Stimulated activated CD4-positive, alpha-beta T cell treated with anti-CD3 and anti-CD28 coated beads, Interleukin-1b, Interleukin-23, amount 100 ng/mL, for 1 hour (primary cell): ENCODE measurements at places on chromosomes 3 and 15.

DNA sequence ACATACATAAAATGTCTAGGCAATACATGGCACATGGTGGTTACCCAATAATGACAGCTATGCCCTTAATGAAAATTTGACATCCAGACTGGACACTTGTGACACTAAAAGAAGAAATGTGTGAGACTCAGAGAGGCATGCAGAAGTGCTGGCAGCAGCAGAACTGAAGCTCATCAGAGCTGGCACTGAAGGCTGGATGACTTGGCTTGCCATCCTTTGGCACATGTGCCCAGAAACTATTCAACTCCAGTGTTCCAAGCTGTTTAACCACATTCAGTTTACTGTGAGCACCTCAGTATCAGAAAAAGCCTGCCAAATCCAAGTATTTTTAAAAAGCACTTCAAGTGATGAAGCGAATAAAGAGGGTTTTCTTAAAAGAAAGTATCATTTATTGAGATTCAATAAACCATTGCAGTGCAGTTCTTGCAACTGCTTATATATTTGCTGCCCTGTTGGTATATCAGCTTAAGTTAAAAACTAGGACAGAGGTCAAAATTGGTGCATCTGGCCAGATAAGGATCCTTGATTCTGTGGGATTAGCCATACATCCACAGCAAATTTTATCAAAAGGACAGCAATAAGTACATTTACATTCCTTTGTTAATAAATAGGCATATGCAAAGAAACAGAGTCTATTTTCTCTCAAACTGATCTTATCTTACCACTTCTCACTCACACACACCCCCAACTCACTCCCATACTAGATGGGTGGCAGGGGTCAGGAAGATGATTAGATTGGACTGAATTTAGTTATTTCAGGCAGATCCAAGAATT, 15.8 kb downstream of the IGSF11 start:
- DNase-seq, result no peak

DNA sequence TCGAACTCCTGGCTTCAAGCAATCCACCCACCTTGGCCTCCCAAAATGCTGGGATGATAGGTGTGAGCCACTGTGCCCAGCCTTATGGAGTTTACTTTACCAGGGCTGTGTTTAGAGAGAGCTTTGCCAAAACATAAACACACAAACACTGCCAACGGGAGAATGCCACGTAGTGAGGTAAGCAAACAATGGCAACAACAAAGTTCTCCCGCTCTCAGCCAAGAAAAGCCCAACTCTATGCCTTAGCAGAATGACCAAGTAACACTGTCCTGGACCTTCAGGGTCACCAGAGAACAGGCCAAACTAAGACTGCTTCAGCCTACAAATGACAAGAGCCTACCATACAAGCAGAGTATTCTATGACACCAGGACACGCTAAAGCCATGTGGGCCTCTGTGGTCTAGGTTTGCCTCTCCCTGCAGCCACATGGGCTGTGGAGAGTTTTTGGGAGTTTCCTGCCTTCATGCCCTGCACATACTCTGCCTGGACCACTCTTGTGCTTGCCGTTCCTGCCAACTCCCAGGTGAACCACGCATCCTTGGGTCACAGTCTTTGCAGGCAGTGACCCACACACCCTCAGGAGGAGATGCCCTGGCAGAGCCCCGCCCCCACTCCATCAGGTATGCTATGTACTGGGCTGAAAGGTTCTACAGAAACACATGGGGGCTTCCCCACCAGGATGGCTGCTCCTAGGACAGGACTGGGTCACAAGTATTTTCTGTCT, 21.6 kb upstream of the CNBP start:
- no peak for DNase-seq

DNA sequence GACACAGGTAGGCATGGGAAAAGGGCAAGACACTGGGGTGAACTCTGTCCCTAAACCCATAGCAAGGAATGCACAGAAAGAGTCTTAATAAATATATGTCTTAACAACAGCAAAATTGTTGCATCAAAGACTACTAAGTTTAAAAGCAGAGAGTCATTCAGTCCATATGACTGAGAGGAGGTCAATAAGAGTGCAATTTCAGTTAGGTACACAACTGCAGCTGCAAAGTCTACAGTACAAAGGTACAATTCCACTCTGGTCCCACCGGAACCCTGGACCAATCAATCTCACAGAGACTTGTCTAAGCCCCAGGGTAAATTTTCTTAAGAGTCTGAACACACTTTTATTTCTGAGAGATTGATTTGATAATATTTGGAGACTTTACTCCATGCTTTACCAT, 6.9 kb downstream of the CP start:
- no peak for DNase-seq

DNA sequence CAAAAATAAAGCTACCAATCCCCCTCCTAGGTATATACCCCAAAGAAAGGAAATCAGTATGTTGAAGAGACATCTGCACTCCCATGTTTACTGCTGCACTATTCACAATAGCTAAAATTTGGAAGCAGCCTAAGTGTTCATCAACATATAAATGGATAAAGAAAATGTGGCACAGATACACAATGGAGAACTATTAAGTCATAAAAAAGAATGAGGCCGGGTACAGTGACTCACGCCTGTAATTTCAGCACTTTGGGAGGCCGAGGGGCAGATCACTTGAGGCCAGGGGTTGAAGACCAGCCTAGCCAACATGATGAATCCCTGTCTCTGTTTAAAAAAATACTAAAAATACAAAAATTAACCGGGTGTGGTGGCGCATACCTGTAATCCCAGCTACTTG, 10.0 kb upstream of the PTPN9 start:
- no peak for DNase-seq

DNA sequence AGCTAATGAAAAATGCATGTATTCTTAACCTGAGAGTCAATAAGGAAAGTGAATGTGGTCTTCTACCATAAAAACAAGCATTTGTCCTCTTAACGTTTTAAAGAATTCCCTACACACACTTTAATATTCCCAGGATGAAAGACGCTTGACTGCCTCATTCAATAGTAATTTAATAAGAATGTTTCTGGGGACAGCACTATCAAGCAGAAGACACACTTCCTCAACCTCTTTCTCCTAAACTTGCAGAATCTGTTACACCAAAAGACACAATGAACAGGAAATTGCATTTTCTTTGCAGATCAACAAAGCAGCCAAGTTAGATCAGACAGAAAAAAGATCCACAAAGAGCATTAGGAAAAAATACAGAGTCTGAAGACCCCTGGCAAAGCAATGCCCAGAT, 97.7 kb downstream of the PLCH1 start:
- no peak for DNase-seq

DNA sequence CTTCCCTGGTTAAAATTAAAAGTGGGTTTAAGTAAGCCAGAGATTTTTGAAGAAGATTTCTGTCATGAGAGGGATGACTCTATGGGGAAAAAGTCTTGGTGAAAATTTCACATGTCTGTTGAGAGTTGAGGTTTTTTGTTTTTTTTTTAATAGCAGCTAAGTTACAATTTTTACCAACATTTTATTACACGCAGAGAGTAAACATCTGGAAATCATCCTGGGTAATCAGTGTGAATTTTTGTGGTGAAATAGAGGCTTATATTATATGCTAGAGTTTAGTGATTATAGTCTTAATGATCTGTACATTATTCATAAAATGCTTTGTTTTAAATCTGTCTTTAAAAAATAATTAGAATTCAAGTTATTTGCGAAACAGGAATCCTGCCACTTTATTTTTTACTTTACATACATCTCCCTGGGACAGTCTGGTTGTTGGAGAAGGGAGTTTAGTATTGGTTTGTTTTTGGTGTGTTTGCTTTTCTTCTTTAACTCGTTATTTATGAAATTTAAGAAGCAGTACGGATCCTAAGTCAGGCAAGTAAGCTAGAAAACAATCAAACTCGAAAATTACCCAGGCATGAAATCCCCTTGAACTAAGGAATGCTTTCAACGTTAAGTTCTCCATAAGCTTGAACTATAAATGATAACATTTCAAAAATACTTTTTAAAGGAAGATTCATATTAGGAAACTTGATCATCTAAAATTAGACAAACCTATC, 143.4 kb upstream of the TSC22D2 start:
- DNase-seq, result no peak

DNA sequence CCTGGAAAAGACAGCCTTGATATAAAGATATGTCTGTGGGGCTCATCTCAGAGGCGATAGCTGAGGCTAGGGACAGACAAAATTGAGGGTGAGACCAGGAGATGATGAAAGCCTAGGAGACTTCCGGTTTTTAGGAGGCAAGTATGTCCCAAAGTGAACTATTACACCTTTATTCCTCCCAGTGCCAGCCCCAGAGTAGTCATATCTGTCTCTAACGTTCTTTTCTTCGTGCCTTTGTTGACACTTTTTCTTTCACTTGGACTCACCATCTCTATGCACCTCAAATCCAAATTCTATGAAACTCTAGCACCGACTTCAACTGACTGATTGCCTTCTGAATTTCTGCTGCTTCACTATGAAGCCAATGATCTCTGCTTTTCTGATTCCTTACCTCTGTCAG, 93.8 kb upstream of the RASGRP1 start:
- DNase-seq, result no peak

DNA sequence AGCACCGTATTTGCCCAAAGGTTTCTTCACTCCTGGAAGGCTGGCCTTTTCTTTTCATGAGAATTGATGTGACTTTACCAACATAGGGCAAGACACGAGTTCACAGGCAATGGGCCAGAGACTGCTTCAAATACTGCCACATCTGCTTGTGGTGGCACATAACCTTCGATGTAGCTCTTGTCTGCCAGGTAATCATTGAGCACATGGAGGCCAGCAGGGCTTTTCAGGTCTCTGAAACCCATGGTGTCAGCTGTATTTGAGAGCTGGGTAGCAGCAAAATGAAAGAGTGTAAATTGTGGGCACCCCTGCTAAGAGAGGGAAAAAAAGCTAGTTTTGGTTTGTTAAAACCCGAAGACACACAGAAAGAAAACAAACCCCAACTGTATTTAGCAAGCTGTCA, 200.7 kb downstream of the NAALADL2 start:
- DNase-seq, result no peak

DNA sequence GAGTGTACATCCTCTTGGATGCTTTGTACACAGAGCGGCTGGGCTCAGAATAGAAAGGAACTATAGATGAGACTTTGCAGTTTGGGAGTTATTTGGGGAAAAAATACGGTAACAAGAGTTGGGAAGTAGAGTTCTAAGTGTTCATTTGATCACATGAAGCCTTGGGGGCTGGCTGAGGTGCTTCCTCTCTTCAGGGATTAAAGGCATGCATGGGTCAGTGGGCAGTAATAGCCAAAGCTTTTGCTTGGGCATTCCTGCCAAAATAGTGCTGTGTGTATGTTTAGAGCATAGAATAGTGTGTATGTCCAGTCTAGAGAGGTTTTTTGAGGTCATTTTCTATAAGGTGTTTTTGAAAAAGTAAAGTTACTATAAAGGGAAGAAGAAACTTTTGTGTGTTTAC, 12.8 kb downstream of the AKAP13 start:
- no peak for DNase-seq

- DNase-seq, result no peak
Measured at GRCh38 chr3:175489406-175489805, 630.3 kb downstream of the NAALADL2 start.

DNA sequence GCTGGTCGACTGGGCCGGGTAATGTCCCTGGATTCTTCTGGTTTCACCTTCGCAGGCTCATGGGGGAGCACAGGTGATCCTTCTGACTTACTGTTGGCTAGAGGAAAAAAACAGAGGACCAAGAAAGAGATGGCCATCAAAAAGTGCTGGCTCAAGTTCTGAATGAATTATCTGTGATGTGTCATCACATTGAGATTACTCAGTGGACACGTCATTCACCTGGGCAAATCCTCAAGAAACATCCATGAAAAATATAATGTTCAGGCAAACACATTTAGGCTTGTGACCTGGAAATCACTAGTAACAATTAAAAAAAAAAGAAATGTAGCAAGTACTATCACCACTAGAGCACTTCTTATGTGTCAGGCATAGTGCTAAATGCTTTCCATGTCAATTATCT, 81.5 kb upstream of the SLC2A2 start:
- no peak for DNase-seq

GRCh38 chr3:150653110-150653561, 50.0 kb downstream of the SELENOT start:
- no peak for DNase-seq

DNA sequence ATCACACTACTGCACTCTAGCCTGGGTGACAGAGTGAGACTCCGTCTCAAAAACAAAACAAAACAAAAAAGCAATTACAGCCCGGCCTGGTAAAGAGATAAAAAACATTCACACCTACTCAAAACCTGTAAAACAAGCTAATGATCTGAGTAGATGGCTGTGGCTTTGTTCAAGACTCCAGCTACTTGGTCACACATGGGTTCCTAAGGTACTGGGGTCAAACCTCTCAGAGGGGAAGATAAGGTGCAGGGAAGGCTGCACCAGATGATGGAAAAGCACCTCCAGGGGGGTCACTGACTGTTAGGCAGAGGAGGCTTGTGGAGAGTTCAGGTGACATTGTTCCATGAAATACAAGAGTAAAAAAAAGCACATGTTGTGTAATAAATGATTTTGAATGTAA, 450.2 kb upstream of the WNT5A start:
- no peak for DNase-seq

DNA sequence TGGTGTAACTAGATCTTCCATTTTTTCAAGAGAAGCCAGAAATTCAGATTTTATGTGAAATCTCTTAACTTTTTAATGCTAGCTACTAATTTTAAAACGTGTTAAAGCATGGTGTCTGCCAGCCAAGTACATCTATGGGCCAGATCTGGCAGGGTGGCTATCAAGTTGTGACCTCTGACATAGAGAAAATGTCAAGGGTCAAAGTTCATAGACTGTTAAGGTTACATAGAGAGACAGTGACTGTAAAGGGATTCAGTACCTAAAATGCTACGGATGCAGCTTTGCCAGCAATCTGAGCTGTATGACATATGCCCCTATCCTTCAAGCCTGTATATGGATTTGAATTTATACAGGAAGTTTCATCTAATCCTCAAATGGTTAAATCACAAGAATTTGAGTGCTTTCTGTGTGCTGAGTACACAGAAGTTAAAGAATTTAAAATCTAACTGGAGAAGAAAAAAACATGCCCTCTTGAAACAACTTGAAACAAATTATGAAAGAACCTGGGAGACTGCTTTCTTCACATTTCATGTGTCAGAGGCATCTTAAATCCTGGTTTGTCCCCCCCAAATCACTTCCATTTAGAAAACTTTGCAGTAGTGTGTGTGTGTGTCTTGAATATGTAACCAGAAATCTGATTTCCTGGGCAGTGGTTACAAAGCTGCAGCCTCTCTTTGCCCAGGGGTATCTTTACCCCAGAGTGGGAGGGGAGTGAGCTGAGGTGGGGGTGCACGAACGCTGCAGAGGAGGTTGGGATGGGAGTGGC, 895 bp upstream of the ARHGAP31 start:
- DNase-seq, result no peak

- no peak for DNase-seq
Measured at GRCh38 chr3:141212101-141212500, 19.5 kb upstream of the PXYLP1 start.

DNA sequence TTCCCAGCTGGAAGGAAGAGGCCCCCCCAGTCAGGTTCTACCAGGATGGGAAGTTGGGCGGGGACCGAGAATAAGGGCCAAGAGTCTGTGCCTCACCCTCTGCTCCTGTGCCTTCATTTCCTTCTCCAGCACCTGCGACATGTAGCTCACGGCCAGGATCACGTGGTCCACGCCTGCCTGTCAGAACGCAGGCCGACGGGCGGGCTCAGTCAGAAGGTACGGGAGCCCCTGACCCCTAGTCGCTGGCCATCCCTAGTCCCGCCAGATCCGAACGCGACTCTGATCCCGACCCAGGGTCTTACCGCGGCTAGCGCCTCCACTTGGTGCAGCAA, 489 bp downstream of the GMPPB start:
- no peak for DNase-seq

- no peak for DNase-seq
Measured at GRCh38 chr3:39287216-39288164, 7.7 kb upstream of the CX3CR1 start.
